ENCODE measurements at places on chromosomes 11 and 22.

DNA sequence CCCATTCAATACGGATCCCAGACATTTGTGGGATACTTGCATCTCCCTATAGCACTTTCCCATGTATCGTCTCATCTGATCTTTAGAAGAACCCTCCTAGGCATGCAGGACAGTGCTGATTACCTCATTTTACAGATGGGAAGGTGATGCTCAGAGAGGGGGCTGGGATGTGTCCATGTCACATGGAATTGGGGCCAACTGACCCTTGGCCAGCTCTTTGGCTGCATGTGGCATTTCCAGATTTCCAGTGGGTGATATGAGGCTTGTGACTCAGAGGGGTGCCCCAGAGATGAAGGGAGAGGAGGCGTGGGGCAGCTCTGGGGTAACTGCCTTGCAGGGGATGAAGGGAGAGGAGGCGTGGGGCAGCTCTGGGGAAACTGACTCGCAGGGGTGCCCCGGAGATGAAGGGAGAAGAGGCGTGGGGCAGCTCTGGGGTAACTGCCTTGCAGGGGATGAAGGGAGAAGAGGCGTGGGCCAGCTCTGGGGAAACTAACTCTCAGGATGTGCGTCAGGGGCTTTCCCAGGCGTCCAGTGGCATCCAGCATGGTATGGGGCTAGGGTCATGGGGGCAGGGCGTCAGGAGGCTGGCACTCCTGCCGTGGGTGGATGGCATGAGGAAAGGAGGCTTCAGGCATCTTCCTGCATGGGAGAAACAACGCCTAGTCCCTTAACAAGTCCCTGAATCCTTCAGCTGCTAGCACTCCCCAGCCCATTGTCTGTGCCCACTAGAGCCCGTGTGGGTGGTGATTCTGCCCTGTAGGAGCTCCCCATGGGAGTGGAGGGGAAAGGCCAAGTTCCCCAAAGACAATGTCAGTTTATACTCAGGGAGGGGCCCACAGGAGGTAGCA lies 11.9 kb upstream of the CERK start:
- DNase-seq: no peak

DNA sequence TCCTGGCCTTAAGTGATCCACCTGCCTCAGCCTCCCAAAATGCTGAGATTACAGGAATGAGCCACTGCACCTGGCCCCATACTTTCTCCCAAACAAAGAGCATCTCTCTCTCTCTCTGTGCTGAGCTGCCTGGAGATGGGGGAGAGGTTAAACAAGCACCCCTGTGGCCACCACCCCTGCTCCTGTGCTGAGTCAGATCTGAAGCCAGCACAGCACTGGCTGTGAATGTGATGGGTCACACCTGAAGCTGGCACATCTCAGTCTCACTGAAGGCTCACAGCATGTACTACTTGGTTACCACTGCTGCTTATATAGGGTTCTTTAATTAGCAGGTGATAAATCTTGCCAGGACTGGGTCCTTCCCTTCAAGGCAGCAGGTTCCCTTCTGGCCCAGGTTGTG lies 10.8 kb upstream of the WEE1 start:
- peak; percentile 46 for DNase-seq

DNA sequence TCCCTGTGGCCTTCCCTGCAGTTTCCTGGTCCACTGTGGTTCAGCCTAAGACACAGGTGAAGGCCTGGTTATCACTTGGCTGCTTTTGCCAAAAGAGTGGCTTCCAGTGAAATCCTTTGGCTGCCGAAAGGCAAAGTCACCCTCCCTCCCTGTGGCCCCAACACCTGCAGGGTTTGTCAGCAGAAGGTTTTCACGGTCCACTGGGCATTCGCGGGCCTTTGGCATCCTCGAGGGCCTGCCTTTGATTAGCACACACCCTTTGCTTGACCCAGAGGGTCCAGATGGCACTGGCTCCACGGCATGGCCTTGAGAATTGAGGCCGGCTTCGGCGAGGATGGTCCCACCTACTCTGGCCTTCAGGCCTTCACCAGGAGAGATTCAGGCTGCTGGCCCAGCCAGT lies 35.3 kb downstream of the RTN4R start:
- no peak for DNase-seq

- DNase-seq: peak; percentile 46
Observed at GRCh38 chr11:66371627-66372415, at the start of gene SLC29A2. TSS of gene SLC29A2 (minus strand) at chr11:66371760. CDS start at chr11:66371591, 169 bp downstream.

DNA sequence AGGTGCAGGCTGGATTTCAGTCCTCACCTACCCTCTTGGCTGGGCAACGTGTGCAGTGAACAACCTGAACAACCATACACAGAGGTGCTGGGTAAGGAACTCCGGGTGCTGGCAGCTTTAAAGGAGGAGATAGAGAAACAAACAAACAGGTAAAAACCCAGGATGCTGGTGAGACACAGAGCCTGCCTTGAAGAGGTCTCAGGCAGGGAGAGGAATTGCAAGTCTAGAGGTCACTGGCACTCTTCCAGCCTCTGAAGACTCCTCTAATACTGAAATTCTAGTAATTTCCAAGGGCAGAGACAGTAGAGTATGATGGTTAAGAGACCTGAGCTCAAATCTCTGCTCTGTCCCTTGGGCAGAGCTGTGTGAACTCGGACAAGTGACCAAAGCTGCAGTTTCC lies 192.5 kb downstream of the CEP164 start:
- no peak for DNase-seq
